ENCODE measurements at places on chromosomes 4 and X.

GRCh38 chr4:102761296-102761701 lies 531 bp upstream of the MANBA start:
- DNase-seq = no peak

- DNase-seq = peak; percentile 32
Measured at GRCh38 chrX:65668377-65669310, 1.2 kb downstream of the MSN start.

GRCh38 chr4:113760094-113760794 lies 1.3 kb downstream of the CAMK2D start:
- no peak for DNase-seq

DNA sequence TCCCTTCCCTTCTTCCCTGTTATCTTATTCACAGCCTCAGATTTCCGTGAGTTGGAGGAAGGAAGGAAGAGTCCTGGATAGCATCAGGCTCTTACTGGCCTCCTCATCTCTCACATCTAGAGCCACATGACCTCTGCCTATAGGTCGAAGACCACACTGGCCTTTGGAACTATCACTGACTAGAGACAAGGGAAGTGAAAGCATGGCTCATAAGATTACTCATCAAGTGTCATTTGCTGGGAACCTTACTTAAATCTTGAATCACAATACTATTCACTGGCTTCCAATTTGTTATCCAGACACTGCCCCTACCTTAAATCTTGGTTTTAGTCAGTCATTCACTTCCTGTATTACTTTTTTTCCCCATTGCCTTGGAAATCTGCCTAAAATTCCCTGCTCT lies 61.6 kb upstream of the MTMR8 start:
- DNase-seq = no peak

DNA sequence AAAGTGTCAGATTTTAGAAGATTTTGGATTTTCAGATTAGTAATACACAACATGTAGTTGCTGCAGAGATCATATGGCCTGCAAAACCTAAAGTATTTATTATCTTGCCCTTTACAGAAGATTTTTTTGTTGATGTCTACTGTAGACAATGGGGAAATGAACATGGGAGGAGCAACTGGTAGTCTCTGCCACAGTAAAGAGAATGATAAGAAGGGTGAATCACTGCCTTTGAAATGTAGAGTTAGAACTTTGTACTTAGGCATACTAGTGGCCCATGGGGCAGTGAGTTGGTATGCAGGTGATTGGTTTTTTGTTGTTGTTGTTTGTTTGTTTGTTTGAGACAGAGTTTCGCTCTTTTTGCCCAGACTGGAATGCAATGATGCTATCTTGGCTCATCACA lies 50.1 kb downstream of the GAB1 start:
- no peak for DNase-seq

GRCh38 chr4:168555437-168555836 lies 58.6 kb downstream of the PALLD start:
- DNase-seq = no peak

- no peak for DNase-seq
Measured at GRCh38 chr4:8121292-8122015, 37.2 kb downstream of the ABLIM2 start.

DNA sequence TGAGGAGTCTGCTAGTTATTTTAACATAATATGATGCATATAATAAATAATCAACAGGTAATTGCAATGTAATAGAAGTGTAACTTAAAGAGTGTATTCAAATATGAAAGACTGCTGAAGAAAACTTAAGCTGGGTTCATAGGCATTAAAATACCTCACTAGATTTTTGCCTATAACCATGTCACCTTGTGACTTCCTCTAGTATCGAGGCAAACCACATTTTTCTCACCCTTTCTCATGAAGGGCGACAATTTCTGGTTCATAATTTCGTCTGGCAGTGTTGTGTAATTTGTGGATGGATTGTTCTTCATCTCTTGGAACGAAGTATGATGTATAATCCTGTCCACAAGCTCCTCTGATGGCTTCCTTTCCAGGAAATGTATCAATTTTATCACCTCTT lies 16.0 kb downstream of the SULT1E1 start:
- no peak for DNase-seq

DNA sequence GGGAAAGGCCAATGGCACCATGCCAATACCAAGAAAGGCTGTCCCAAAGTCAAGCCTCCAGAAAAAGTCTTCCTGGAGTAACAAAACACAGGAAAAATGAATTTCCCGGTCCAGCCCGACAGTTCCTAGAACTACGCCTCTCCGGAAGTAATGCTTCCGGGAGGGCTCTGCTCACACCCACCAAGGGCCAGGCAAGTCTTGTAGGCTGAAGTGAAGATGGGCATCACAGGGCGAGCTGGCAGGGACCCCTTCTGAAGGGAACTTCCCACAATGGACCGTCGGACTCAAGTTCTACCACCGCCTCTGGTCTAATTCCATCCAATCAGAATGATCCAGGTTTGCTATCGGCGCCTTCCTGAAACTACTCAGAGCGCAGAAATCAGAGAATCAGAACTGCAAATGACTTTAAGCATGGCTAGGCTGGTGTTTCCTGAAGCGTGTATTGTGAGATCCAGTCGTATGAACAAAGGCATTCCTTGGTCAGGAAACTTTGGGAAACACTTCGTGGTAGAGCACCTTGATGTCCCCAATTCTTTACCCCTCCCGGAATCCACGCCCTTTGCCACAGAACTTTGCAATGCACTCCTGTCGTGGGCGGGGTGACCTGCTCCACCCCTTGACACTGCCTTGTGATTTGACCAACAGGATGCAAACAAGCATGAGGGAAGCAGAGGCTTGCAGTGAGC lies 127.8 kb downstream of the BCOR start:
- DNase-seq = no peak

DNA sequence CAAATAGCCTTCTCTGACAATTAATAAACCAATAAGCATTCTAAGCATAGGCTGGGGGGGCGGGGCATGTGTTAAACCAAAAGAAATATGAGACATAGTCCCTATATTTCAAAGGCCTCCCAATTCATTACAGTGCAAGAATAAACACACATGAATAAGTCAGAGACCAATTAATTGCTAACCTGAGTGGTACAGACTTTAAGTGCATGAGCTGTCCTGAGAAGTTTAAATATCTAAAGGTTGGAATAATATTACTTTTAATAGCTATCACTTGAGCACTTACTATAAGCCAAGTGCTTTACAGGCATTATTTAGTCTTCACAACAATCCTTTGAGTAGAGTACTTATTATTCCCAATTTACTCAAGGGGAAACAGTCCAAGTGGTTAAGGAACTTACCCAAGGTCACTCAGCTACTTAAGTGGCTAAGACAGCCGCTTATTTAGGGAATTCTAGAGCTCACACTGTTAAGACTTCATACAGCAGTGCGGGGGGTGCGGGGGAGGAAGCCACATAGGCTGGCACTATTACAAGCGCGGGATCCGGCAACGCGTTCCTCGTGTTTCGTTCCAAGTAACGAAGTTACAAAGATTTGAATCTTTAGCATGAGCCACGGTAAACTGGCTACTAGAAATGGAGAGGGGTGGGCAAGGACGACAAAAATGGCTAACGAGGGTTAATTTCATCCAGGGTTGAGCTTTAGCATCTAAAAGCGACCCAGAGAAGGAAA lies 1.4 kb downstream of the THOC2 start:
- DNase-seq = peak; percentile 10

DNA sequence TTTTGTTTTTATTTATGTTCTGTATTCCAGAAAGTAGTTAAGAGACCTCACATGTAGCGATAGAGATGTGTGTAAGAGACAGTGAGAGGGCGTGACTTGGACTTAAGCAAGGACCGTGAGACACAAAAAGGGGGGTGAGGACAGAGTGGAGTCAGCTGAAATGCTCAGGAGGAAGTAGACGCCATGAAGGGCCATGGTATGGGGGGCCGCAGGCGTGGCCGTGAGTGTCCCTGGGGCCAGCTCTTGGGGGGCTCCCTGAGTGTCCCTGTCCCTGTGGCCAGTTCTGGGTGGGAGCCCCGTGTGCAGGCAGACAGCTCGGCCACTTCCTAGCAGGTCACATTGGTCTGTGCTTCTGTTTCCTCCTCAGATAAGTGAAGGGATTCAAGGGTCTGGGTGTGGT lies 23.0 kb upstream of the MSANTD1 start:
- no peak for DNase-seq

DNA sequence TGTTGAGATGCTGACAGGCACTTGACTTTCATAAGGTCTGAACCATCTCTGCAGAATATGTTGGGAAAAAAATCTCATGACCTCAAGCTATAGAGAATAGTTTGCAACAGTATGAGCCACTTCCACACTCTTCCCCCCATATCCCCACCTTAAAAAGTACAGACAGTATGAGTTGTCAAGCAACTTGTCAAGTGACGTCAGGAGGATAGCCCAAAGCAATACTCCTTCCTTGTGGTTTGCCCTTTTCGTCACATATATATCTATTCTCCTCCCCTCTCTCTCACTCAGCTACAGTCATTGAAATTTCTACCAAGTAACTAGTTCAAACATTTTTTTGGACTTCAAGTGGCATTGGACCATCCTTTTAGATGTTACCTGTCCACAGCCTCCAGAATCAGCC lies 67.7 kb downstream of the MCF2 start:
- no peak for DNase-seq

GRCh38 chrX:54496517-54496852 lies 451 bp upstream of the FGD1 start:
- no peak for DNase-seq

- no peak for DNase-seq
Measured at GRCh38 chrX:115616943-115617563, 56.1 kb downstream of the PLS3 start.

DNA sequence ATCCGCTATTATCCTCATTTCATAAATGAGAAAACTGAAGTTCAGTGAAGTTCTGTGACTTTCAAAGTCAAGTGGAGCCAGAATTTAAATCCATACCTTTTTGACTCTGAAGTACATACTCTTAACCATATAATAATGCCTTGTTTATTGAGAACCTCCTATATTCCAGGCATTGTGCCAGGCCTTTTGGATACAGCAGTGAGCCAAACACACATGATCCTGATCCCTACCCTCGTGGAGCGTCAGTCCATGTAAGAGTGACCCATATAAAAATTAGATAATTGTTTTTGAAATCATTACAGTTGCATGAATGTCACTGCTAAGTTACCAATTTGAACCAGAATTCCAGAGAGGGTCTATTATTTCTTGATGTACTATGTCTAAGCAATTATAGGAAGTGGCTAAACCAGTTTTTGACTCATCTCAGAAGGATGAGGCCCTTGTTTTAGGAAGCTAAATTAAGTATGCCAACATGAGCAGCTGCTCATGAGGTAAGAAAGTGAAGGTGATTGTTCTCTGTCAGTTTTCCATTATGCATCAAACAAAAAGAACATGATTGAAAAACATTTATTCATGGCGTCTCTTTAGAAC lies 289.5 kb downstream of the GLUD2 start:
- DNase-seq = no peak

DNA sequence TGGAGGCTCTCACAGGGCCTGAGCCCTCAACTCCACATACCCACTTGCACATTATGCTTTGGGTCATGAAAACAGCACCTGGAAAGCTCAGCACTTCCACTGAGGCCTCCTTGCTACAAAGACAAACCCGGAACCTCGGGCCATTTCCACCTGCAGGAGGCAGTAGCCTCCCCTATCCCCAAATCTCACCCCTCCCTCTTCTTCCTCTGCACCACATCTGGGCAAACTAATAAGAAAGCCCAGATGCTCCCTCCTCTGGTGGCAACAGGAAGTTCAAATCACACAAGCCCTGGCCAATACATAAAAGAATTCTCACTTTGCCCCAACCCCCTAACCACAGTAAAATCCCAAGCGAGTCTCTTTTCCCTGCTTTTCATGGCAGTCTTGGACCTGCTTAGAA lies 136.4 kb downstream of the MAPK10 start:
- DNase-seq = no peak

- no peak for DNase-seq
Measured at GRCh38 chr4:107439401-107439800, 280.6 kb downstream of the PAPSS1 start.

DNA sequence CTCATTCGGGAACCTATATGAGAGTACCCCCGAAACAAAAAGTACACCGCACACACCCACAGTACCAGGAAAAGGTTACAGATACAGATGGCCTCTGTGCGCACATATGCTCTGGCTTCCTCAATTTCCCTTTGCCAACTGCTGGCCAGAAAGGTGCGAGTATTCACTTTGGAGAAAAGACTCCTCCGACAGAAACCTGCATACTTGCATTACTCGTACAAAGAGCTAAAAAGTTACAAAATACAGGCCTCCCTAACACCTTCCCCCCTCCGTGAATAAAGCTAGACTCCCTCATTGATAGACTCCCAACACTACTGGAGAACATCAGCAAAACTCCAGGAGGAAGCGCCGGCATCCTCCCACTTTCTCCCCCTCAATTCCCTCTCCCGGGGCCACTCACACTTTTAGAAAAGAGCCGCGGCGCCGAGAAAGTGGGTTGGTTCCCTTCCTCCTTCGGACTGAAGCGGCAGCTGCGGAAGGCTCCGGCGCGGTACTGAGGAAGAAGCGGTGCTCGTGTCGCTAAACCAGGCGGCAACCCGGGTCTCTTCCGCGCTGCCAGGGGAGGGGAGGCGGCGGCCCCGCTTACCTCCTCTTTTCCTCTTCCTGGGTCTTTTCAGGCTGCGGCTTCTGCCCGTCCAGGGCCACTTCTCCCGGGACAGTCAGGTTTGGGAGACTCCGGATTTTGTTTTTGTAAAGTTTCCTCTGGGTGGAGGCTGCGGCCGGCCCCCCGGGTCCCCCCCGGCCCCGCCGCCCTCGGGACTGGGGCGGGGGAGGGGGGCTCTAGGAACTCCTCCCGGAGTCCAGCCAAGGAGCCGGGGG lies 1.1 kb downstream of the FBXW7 start:
- DNase-seq = peak; percentile 38

GRCh38 chrX:111339212-111339611 lies 68.9 kb upstream of the CAPN6 start:
- no peak for DNase-seq

DNA sequence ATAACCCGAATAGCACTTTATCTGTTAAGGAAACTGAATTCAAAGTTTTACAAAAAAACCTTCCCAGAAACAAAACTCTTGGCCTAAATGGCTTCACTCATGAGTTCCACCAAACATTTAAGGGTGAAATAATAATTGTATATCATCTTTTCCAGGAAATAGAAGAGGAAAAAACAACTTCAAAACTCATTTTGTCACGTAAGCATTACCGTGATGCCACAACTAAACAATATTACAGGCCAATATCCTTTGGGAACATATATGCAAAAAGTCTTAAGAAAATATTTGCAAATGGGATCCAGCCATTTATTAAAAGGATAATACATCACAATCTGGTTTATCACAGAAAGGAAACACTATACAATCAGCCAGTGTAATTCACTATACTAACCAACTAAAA lies 130.1 kb upstream of the MAB21L2 start:
- no peak for DNase-seq

- no peak for DNase-seq
Measured at GRCh38 chr4:81722290-81722851, 250.7 kb upstream of the RASGEF1B start.

DNA sequence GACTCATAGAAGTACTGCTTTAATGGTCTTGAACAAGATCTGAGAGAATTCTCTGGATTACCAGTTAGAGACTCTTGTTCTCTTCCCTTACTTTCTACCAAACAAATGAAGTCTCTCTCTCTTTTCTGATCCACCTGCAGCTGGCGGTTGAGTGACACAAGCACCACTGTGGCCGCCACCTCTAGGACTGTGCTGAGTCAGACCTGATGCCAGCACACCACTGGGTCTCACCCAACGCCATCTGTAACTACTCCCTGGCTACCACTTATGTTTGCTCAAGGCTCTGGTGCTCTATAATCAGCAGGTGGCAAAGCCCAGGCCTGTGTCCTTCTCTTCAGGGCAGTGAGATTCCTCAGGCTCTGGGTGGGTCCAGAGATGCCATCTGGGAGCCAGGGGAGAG lies 1173.5 kb downstream of the RPA4 start:
- DNase-seq = no peak

GRCh38 chr4:75584067-75584466 lies 28.2 kb downstream of the ODAPH start:
- DNase-seq = no peak

- DNase-seq = no peak
Measured at GRCh38 chrX:20042221-20042620, 51.4 kb upstream of the BCLAF3 start.
